ENCODE measurements at places on chromosomes 2 and 18. TPM values are rescaled to one million over a fixed set of nuclear protein-coding genes. Genes with fewer than 3 reads are reported as not detected.

MAPRE2 gene
- total RNA-seq = 18.9 TPM

GRCh38 chr18:74965682-74966081 is 243.3 kb downstream of the PTGR3 start:
- DNase-seq = no peak

DNA sequence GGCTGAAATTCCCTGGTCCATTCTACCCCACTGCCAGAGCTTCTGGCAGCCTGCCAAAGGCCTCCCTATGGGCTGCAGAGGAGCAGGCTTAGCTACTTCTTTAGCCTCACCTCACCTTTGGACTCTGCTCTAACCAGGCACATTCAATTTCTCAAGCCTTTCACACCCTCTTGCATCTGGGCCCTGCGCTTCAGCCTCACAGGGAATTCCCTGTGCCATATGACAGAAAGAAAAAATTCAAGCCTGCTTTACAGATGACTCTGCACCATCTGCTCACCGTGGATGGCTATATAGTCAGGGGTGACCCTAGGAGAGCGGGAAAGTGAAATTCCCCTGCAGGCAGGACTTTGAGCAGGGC is 62.5 kb downstream of the REEP1 start:
- no peak for DNase-seq

MC2R gene
- not detected for total RNA-seq

ALPG gene
- total RNA-seq = not detected

SLC4A1AP gene
- 30.3 TPM for total RNA-seq

GRCh38 chr2:226836548-226836885 is 663 bp downstream of the RHBDD1 start:
- DNase-seq = no peak

GRCh38 chr2:26017464-26018183 is 16.3 kb upstream of the RAB10 start:
- no peak for DNase-seq

RANBP2 gene
- total RNA-seq = 72.1 TPM

GALR1 gene
- total RNA-seq = 0.42 TPM

UPP2 gene
- not detected for total RNA-seq

AQP12A gene
- 1.2 TPM for total RNA-seq

DNA sequence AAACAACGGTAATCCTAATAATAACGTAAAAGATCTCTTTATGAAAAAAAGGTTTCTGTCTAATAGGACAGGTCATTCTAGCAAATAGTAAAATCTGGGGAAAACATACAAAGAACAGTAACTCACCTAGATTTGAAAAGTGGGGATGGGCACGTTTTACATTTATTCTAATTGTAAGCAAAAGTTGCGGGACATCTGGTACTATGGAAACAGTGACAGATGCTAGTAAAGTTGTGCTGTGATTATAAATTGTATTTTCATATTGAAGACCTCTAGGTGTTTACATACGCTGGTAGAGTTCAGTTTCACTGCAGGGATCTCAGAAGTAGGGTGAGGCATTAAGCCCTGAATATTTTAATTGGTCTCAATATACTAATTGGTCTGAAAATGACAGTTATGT is 422.5 kb downstream of the DPP10 start:
- no peak for DNase-seq

DNA sequence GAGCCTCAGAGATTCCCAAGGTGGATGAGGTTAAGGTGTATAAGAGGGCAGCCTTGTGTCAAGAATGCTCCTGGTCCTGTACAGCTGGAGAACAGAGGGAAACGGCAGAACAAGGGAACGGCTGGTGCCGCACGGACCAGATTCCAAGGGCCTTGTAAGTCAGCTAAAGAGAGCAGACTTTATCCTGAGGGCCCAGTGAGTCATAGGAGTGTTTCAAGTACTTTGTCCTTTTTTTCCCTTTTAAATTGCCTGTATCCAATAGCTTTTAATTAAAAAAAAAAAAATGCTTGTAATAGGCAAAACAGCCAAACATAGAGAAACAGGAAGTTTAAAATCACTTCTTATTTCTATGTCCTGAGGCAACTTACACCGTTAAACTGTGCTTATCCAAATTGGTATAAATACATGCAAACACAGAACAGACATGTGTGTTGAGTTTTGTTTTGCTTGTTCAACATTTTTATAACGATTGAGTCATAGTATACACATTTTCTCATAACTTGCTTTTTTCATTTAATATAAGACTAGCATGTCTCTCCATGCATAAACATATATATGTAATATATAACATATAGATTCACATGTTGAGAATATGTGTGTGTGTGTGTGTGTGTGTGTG is 42.1 kb upstream of the EVA1A start:
- DNase-seq = no peak

MC4R gene
- total RNA-seq = not detected

KLF7 gene
- total RNA-seq = 32.0 TPM

DNA sequence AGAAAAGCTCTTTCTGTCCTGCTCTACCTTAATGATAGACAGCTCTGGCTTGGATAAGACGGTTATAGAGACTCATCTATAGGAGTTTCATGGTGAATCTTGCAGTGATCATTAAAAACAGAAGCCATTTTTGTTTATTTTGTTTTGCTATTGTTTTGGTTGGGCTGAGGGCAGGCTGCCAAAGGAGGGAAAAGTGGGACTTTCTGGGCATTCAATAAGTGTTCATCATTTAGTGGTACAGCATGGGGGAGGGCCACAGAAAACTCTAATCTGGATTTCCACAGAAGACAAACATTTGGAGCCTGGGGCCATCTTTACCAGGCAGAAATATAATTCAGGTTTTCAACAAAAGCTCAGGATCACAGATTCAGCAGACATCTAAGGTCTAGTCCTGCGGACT is 62.4 kb upstream of the EFEMP1 start:
- no peak for DNase-seq

GRCh38 chr18:77407733-77408132 is 158.1 kb downstream of the GALR1 start:
- no peak for DNase-seq

DNA sequence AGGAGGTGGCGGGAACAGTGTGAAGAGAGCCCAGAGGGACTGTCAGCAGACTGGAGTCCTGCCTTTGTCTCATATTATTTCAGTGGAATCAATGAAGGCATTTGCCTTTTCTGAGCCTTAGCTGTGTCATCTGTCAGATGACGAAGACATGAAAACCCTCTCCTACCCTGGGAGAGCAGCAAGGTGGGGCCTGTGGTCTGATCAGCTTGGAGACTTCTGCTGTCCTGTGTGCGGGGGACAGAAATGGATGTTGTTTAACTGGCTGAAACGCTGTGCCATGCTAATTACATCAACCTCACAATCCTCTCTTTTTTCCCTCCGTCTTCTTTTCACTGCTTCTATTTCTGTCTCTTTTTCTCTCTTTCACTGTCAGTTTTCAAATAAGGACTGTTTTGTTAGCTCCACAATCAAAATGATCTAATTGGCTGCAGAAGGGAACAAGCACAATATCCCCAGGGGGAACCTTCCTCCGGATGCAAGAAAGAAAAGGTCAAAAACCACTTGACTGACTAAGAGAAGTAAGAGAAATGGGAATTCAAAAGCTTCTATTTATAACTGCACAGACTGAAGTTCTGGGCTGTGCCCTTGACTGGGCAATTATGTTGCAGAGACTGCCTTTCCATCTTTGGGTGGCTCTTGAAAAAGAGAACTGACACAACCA is 340.1 kb downstream of the CLIP4 start:
- no peak for DNase-seq

SCG2 gene
- total RNA-seq = not detected

- DNase-seq = no peak
Measured at GRCh38 chr2:187976986-187977333, 314.7 kb upstream of the GULP1 start.

CAPN14 gene
- total RNA-seq = not detected

PLGLB1 gene
- 11.4 TPM for total RNA-seq

DNA sequence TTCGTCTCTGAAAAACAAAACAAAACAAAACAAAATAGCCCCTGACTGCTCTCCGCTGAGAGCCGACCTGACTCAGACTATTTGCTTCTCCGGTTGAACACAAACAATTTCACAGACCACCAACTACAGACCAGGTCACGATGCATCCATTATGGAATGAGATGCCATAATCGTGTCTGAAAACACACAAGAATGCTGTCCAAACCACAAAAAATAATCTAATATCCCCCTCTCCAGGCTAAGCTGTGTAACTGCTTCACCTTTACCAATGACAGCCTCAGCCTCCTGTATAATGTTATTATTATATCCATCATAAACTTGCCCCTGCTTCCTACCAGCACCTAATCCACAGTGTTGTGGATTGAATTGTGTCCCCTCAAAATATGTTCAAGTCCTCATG is 114.7 kb downstream of the DNAH6 start:
- no peak for DNase-seq

GRCh38 chr2:232842689-232843088 is 27.4 kb upstream of the SNORC start:
- no peak for DNase-seq

DNA sequence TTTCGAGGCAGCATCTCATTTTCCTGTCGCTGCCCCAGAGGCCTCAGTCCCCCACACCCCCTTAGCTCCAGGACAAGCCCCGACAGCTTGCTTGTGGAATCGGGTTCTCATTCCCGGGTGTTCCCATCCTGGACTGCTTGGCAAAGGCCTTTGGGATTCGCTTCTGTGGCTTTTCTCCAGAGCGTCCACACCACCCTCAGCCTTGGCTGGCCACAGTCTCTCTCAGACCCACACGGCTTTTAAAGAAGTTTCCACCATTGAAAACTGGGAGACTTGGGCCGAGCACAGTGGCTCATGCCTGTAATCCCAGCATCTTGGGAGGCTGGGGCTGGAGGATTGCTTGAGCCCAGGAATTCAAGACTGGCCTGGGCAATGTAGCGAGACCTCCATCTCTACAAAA is 2.7 kb downstream of the ESPNL start:
- no peak for DNase-seq

CDK5R2 gene
- total RNA-seq = not detected

GRCh38 chr2:230412846-230413245 is 3.2 kb upstream of the SP100 start:
- no peak for DNase-seq

GRCh38 chr2:230156782-230157699 is 62.7 kb downstream of the SP110 start:
- DNase-seq = no peak

- peak; percentile 5 for DNase-seq
Measured at GRCh38 chr2:240501531-240501991, 56.2 kb downstream of the ANKMY1 start.

ECEL1 gene
- total RNA-seq = 1.8 TPM

MAP3K19 gene
- total RNA-seq = not detected

- no peak for DNase-seq
Measured at GRCh38 chr2:127040169-127040568, 66.8 kb downstream of the BIN1 start.

SOWAHC gene
- 25.3 TPM for total RNA-seq

DNA sequence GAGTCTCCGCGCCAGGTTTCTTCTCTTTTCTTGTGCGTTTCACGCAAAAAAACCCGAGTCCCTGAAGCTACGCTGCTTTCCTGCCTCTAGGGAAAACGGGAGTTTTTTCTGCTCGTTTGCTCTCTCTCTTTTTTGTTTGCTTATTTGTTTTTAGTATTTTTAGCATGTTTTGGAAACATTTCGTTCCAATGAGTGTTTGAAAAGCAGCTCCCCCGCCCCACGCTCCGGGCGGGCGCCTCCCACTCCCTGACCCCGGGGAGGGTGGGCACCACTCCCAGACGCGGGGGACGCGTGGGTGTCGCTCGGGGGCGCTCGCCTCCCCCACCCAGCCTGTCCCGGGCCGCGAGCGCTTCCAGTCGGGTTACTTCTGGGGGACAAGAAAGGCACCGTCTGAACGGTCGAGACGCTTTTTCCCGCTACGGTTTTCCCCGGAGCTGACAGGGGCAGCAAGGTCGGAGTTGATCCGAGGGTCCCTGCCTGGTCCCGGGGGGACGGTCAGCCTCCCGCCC is 446 bp upstream of the EFHD1 start:
- peak; percentile 38 for DNase-seq

RAX gene
- total RNA-seq = not detected

GRCh38 chr2:20300656-20301055 is 50.0 kb downstream of the PUM2 start:
- no peak for DNase-seq

DNA sequence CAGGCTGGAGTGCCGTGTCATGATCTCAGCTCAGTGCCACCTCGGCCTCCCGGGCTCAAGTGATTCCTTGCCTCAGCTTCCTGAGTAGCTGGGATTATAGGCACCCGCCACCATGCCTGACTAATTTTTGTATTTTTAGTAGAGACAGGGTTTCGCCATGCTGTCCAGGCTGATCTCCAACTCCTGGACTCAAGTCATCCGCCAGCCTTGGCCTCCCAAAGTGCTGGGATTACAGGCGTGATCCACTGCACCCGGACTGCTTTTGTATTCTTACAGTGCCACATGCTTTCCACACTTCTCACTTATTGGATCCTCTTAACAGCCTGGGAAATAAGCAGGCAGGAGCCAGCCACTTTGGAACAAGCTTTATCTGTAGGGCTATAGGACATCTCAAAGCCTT is 25.3 kb upstream of the BCL2L11 start:
- no peak for DNase-seq

CHST10 gene
- total RNA-seq = 9.4 TPM

DNA sequence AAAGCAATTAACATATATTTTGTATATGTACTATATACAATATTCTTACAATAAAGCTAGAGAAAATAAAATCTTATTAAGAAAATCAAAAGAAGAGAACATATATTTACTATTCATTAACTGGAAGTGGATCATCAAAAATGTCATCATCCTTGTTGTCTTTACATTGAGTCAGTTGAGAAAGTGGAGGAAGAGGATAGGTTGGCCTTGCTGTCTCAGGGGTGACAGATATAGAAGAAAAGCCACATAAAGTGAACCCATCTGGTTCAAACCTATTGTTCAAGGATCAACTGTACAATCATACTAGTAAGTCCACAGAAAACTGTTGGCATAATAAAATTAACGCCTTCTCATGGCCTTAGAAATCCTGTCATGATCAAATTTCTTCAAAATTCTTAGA is 26.6 kb downstream of the SESTD1 start:
- no peak for DNase-seq

- DNase-seq = no peak
Measured at GRCh38 chr2:75553935-75554531, 6.7 kb downstream of the EVA1A start.

BCL2L11 gene
- 8.7 TPM for total RNA-seq

DYSF gene
- total RNA-seq = 12.0 TPM

GRCh38 chr2:149928011-149928410 is 340.4 kb upstream of the MMADHC start:
- DNase-seq = no peak
